ENCODE measurements at places on chromosomes 3 and 15.

DNA sequence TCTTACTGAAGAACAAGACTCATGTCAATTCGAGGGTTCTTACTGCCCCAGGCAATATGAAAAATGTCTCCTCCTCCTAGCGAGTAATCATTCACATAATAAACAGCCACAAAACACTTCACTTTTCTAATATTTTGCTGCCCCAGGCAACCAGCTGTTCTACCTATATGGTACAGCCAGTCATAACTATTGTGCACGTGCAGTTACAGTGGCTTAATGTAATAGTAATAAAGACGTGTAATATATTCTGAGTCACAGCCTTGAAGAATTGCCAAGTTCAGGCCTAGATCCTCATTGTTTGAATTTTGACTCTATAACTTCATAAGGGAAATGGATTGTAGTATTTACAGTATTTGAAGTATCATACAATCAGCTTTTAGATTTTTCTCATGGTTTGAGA lies 1250.0 kb upstream of the GBE1 start:
- DNase-seq = no peak

DNA sequence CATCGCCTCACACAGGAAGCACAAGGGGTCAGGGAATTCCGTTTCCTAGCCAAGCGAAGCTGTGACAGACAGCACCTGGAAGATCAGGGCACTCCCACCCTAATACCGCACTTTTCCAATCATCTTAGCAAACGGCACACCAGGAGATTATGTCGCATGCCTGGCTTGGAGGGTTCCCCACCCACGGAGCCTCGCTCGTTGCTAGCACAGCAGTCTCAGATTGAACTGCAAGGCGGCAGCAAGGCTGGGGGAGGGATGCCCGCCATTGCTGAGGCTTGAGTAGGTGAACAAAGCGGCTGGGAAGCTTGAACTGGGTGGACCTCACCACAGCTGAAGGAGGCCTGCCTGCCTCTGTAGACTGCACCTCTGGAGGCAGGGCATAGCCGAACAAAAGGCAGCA lies 384.8 kb downstream of the CNTN6 start:
- DNase-seq = no peak

DNA sequence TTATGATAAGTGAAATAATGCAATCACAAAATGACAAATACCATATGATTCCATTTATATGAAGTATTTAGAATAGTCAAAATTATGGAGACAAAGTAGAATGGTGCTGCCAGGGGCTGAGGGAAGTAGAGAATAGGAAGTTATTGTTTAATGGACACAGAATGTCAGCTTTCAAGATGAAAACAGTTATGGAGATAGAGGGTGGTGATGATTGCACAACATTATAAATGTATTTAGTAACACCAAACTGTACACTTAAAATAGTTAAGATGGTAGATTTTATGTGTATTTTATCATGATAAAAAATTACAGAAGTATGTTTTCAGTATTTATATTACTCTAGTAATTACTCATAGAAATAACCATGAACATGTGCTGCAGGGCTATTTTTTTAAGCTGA lies 100.8 kb upstream of the AZI2 start:
- no peak for DNase-seq

DNA sequence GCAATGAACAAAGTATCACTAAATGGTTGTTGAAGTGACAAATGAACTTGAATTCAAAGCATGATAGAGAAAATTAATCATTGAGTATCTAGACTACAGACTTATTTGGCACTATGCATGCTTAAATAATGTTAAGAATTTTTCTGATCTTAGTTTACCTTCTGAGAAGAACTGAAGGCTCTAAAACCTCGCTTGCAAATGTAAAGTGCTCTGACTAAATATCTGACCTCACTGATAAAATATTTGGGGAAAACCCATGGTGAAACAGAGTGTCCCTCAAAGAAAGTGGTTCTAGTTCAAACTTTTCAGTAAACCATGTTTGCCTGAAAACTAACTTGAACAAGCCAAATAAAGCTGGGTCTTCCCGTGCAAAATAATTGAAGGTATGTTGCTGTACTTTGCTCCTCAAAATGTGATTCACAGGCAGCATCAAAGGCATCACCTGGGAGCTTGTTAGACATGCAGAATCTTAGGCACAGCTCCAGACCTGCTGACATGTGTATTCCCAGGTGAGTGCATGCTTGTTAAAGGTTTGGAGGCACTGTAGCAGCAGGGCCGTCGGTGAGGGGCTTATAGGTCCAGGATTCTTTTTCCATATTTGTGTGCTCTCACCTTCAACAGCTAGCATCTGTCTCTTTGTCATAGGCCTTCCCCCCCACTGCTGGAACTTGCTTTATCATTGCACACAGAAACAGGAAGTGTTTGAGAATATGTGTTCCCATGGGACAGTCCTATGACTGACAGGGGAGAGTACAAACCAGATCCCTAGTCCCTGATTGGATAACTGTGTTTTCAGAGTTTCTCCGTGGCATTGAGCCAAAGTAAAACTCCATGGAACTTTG lies 524.2 kb upstream of the LMCD1 start:
- no peak for DNase-seq

- no peak for DNase-seq
Measured at GRCh38 chr3:189166321-189166720, 5.5 kb upstream of the TPRG1 start.

DNA sequence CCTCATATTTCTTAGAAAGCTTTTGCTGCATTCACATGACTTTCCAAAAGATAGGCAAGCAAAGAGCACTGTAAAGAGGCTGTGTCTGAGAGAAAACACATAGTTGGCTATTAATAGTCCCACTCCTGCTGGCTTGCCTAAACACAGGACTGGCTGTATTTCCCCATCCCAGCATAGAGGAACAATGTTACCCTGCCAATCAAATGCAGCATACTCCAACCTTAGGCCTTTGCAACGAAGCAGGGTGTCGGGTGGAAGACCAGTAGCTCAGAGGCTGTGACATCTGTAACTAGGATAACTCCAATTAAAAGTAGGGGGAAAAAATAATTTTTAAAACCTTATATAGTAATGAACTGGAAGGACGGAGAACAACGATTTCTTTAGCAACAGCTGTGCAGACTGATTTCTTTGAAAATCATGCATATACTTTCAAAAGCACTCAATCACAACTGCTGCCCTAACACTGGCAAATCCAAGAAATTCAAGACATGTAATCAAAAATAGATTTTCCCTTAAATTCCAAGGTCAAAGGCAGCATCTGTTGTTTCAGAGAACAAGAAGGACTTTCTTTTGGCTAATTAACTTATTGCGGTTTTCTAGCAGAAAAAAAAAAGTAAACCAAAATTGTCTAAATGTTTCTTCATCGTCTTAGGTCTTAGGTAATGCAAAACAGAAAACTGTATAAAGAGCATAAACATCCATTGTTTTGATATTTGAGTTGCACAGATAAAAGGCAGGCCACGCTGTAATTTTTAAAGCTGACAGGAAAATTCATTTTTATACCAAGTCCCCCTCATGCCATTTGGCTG lies 139.3 kb downstream of the TNIK start:
- DNase-seq = no peak

Data from NCI-H526 (cell line).